ENCODE measurements at places on chromosomes 16 and 17. TPM values are rescaled to one million over a fixed set of nuclear protein-coding genes. Genes with fewer than 3 reads are reported as not detected.

DNA sequence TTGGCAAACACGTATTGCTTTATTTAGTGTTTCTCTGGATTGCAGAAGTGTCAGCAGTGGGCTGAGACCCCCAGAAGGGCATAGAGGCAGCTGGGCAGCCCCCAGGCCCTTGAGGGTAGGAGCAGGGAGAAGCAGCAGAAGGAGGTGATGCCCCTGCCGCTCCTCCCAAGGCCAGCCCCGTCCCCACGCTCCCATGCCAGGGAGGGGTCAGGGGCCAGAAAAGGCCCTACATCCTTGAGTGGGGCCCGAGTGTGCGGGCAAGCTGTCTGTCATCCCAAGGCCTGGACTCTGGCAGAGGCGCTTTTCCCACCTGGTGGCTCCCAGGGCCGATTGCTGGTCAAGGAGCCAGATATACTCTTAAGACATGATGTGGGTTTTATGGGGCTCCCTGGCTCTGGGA lies 8.2 kb upstream of the CRK start:
- H3K4me1 ChIP-seq = peaks cover 19% of the 10 kb centered on the region
- no peak for DNase-seq
- H3K4me3 ChIP-seq = no peak overlapping the region
- H3K27me3 ChIP-seq = no peaks in the 10 kb centered on the region

GRCh38 chr17:62045517-62045916 lies 19.6 kb downstream of the MED13 start:
- H3K4me1 ChIP-seq = peaks cover 28% of the 10 kb centered on the region
- no peaks in the 10 kb centered on the region for H3K27me3 ChIP-seq
- H3K27ac ChIP-seq = peak overlapping the region; percentile 34
- DNase-seq = no peak
- no peak overlapping the region for H3K4me3 ChIP-seq
- peaks cover 8% of the 10 kb centered on the region for H3K36me3 ChIP-seq

DNA sequence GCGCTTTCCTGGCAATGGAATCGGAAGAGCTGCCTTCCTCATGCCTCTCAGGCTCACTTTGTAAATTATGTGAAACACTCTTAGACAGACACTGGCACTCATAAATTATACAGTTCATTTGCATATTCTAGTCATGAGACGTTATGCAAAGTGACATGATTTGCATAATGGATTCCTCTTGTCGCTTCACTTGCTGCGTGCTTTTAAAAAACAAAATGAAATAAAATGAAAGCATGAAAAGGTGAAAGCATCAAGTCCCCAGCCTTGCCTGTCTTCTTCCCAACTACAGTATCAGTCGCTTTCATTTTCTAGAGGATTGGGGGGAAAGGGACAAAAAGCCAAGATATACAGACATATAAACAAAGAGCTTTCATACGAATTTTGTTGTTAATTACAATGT lies 252.8 kb upstream of the PMFBP1 start:
- no peaks in the 10 kb centered on the region for H3K4me1 ChIP-seq
- H3K27me3 ChIP-seq = no peaks in the 10 kb centered on the region
- H3K27ac ChIP-seq = no peak overlapping the region
- H3K4me3 ChIP-seq = no peak overlapping the region
- no peak for DNase-seq

- H3K27ac ChIP-seq = no peak overlapping the region
- no peak for DNase-seq
- peaks cover 2% of the 10 kb centered on the region for H3K4me1 ChIP-seq
- no peaks in the 10 kb centered on the region for H3K27me3 ChIP-seq
Observed at GRCh38 chr17:82828875-82829487, 10.8 kb downstream of the ZNF750 start.

DNA sequence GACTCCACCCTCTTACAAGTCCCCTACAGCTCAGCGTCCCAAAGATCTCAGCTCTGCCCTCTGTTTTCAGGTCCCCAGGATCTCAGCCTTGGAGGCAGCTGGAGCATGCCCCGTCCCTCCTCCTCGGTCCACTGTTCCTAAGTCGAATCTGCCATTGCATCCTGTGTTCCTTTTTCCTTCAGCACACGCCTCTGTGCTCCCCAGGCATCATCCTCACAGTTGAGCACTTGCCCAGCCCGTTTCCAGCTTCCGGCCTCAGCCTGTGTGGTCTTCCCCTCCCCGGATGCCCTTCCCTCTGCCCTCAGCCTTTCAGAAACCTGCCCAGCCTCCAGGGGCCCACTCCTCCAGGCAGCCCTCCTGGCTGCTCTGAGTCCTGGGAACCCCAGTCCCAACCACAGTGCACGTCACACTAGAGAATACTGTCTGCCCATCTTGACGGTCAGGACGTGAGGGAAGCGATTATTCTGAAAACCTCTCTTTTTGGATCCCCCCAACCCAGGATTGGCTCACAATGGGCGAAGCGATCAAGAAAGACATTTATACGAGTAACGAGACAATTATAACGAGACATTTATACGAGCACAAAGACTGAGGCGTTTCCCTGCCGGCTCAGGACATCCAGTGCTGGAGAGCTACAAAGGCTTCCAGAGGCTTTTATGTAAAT lies 41.4 kb downstream of the RPH3AL start:
- DNase-seq = no peak
- H3K4me1 ChIP-seq = peaks cover 3% of the 10 kb centered on the region
- no peaks in the 10 kb centered on the region for H3K27me3 ChIP-seq
- H3K36me3 ChIP-seq = no peaks in the 10 kb centered on the region

Gene CFAP97D1
- total RNA-seq = not detected

Measured in T-helper 17 cell (primary cell).